ENCODE measurements at places on chromosomes 1 and 21.

GRCh38 chr1:90273241-90273774, 278.4 kb downstream of the ZNF326 start:
- H3K27me3 ChIP-seq, result no peaks in the 10 kb centered on the region
- H3K27ac ChIP-seq, result no peak overlapping the region
- H3K4me3 ChIP-seq, result no peak overlapping the region
- H3K36me3 ChIP-seq, result no peaks in the 10 kb centered on the region
- no peaks in the 10 kb centered on the region for H3K4me1 ChIP-seq

GRCh38 chr1:18939398-18940302, 16.8 kb downstream of the IFFO2 start:
- no peaks in the 10 kb centered on the region for H3K36me3 ChIP-seq
- no peak for DNase-seq
- H3K27me3 ChIP-seq, result no peaks in the 10 kb centered on the region
- no peak overlapping the region for H3K4me3 ChIP-seq
- no peak overlapping the region for H3K27ac ChIP-seq
- no peaks in the 10 kb centered on the region for H3K4me1 ChIP-seq

DNA sequence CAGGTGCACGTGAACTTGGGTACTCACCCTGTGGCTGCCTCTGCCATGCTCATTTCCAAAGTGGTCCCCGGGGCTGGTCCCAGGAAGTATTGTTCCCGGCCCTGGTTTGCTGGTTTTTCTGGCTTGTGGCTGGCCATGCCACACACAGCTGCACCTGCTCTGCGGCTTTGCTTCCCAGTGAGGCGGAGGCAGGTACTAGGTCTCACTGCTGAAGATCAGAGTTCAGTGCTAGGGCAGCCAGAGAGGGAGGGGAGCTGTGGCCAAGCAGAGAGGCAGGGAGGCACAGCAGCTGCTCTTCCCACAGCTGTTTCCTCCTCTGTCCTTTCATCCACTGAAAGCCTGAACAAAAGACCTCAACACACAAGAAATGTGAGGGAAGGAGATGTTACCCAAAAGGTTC, 30.5 kb downstream of the ENO1 start:
- H3K27me3 ChIP-seq, result no peaks in the 10 kb centered on the region
- H3K27ac ChIP-seq, result no peak overlapping the region
- no peak for DNase-seq
- H3K36me3 ChIP-seq, result no peaks in the 10 kb centered on the region

DNA sequence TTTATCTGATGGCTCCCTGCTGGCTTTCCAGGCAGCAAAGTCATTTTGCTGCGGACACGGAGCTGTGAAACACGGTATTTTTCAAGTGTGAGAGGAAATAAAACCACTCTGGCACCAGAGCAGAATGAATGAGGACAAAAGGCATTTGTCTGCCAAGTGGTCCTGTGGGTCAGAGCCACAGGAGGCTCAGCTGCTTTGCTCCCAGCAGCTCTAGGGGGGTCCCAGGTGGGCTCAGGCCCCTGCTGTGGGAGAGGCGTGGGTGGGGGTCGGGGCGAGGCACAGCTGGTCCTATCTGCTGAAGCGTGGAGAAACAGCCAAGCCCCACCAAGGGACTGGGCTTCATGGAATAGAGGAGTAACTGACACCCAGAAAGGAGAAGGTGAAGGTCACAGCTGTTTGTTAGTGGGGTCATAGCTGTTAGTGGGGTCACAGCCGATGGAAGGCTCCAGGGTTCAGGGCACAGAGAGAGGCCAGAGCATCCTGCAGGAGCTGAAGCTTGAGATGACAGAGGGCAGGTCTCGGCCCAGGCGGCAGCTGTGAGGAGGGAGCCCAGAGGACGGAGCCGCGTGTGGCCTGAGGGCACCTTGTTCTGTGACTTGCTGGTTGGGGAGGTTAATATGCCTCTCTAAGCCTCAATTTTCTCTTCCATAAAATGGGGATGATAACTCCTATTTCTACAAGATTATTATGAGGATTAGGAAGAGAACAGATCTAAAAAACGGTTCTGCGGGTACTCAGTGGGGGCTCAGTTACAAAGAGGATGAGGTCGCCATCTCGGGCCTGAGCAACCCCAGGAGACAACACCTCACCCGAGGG, 7.1 kb downstream of the KIF17 start:
- H3K27ac ChIP-seq, result no peak overlapping the region
- H3K27me3 ChIP-seq, result no peaks in the 10 kb centered on the region
- H3K4me3 ChIP-seq, result no peak overlapping the region
- no peaks in the 10 kb centered on the region for H3K4me1 ChIP-seq

Data from ovary (tissue), 10 donors.